Forelimb muscle (tissue), 1 donor: ENCODE measurements at places on chromosomes 6 and 20.
A peak's percentile ranks its signal among the peaks of the same experiment; 100 is the strongest.

GRCh38 chr20:51512645-51513044, 29.9 kb downstream of the NFATC2 start:
- DNase-seq = no peak

DNA sequence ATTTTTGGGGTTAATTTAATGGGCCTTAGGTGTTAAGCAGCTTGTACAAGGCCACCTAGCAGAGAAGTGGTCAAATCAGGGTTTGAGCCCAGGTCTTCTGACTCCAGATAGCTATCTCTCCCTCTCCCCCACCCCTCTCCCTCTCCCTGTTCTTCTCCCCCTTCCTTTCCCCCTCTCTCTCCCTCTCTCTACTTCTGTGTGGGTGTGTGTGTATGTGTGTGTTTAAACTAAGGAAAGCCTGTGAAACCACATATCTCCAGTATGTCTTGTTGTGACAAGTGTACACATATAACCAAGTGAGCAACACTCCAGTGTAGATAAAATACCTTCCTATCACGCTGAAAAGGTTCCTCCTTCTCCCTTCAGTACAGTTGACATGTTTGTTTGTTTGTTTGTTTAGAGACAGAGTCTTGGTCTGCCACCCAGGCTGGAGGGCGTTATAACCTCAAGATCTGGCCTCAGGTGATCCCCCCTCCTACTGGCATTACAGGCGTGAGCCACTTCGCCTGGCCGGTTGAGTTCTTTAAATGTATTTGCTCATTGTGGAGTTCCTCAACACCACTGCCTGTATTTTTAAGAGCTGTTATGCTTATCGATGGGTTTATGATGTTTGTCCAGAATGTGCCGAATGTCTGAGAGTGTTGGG, 140.4 kb downstream of the JARID2 start:
- DNase-seq = no peak

DNA sequence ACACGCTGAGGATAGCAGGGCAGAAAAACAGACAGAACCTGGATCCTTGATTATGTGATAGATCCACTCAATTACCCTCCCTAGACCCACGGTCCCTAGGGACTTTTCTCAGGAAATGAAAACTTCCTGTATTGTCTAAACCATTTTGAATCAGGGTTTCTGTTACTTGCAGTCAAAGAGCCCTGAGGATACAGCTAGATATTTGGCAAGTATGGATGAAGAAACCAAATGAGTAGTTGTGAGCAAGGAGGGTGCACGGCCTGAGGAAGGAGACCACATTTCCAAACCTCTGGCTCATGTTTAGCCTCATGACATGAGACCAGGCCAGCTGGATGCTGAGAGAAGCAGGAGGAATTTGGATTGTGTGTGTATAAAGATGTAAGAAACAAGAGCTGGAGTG, 91.6 kb downstream of the MRPL14 start:
- no peak for DNase-seq

GRCh38 chr6:3294396-3294795, 35.6 kb downstream of the PSMG4 start:
- DNase-seq = no peak

DNA sequence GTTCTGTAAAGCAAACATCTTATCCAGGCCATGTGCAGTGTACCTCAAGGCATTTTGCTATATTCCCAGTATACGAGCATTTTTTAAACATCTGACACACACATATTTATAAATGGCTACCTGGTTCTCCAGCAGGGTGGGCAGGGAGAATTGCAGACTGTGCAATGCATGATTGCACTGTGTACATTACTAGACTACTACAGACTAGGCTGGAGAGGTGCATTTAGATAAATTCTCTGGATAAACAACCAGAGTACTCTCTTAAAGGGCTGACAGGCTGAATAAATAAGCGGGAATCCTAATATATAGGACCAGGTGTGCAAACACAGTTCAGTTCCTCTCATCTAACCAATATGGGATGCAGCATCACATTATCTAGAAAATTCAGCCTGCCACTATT, 428.3 kb upstream of the ARID1B start:
- DNase-seq = no peak

GRCh38 chr20:53750827-53751619, 157.4 kb upstream of the ZNF217 start:
- DNase-seq = no peak

GRCh38 chr6:85464722-85465150, 14.9 kb downstream of the NT5E start:
- no peak for DNase-seq

DNA sequence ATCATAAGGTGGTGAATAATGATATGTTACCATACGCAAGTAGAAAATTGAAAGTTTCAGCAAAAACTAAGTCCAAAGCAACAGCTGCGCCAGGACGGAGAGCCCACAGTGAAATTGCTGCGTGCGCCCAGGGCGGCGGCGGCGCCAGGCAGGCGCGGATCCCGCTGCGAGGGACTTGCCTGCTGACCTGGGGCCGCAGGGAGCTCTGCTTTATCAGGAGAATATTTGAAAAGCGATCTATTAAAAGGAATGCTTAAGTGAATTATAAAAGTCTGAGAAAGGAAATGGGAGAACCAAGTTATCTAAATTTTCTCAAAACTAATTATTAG, 85.4 kb downstream of the THBS2 start:
- DNase-seq = no peak

GRCh38 chr6:34373511-34373910, 19.0 kb downstream of the NUDT3 start:
- DNase-seq = no peak

- DNase-seq = no peak
Observed at GRCh38 chr20:54168961-54169862, 4.6 kb downstream of the CYP24A1 start.

DNA sequence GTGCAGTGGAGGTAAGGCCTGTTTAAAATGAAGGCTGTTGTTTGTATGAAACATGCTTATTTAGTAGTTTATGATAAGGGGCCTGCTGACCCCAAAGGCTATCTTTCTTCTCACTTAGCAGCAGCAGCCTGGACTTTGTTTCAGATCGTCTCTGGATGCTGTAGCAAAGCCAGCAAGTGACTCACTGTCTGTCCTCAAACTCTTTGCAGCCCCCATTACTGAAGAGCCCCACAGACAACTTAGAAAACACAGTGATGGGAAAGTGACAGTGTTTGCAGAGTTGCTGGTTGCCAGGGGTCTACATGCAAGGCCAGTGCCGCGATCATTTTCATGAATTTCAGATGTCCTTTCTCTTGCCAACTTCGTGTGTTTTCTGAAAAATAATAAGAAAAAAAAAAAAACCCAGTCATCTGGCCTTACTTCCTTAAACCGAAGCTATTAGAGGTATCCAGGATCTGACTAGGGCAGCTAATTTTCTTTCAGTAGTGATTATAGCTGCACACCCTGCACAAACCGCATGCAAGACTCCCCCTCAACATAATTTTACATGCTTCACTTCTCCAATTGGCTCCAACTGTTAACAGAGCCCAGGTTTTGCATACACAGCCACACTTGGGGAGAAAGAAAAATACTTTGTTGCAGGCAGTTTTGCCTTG, 11.6 kb upstream of the F13A1 start:
- no peak for DNase-seq

DNA sequence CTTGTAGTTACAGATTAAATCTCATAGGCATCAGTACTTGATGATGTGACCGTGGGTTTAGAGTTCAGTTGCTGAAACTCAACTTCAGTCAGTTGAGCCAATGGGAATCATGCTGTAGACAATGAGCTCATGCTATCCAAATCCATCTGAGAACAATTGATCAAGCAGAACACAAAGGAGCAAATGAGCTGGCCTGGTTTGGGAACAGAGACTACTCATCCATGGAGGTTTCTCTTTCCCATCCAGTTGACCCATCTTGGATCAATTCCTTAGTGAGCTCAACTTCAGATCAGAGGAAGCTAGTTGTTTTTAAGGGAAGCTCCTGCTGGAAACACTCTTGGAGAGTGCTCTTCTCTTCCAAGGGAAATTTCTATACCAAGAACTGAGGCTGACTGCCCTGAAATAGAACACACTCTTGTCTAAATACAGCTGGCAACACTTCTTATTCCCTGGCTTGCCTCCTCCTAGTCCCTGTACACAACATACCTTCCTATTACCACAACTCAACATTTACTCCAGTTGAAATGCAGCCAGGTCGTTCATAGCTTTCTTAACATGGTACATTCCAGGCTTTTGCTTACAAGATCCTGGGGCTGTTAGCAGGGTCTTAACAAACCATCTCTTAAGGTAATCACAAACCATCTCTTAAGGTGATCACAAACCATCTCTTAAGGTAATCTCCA, 203.9 kb upstream of the PRDM1 start:
- DNase-seq = peak; percentile 39

DNA sequence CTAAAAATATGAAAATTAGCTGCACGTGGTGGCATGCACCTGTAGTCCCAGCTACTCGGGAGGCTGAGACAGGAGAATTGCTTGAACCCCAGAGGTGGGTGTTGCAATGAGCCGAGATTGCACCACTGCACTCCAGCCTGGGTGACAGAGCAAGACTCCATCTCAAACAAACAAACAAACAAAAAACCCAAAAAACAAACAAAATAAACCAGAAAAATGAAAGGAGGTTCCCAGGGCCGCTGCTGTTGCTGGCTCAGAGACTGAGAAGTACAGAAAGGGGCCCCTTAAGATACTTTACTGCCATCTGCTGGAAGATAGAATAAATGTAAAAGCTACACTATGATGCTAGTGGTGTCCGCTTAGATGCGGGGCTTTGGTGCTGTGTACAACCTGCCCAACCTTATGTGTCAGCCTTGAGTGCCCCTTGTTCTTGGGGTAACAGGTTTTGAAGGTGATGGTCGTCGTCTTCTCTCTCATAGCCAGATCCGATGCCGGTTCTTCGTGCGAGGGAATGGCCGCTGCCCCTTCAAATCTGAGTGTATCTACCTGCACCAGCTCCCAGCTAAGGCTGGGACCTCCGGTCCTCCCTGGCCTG, 2.8 kb upstream of the FANCE start:
- no peak for DNase-seq

DNA sequence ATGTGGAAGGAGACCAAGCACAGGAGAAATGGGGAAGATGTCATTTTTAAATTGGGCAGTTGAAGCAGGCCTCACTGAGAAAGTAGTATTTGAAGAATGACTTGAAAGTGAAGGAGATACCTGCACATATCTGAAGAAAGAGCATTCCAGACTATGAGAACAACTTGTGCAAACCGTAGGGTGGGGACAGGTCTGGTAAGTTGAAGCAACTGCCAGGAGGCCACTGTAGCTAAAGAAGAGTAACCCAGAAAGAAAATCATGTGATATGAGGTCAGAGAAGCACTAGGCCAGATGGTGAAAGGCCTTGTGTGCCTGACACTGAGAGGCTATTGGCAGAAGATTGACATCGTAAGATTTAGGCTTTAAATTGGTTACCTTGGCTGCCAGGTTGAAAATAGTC, 4.7 kb upstream of the SUPT3H start:
- DNase-seq = no peak

DNA sequence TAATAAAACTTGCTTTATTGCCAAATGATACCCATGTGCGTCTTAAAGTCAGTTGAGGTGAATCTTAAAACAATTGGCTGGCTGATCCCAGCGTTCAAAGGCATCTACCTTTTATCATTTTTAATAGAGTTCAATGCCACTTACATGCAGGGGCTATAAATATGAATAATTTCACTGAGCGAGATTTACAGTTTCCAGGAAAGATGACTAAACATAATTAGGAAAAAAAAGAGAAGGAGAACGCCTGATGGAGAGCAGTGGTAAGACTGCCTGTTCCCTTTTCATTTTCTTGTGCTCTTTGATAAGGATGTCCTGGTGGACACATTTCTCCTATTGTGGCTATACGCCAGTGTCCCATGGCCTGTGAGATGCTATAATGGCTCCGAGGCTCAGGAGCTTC, 139.9 kb upstream of the SLC22A23 start:
- DNase-seq = no peak

DNA sequence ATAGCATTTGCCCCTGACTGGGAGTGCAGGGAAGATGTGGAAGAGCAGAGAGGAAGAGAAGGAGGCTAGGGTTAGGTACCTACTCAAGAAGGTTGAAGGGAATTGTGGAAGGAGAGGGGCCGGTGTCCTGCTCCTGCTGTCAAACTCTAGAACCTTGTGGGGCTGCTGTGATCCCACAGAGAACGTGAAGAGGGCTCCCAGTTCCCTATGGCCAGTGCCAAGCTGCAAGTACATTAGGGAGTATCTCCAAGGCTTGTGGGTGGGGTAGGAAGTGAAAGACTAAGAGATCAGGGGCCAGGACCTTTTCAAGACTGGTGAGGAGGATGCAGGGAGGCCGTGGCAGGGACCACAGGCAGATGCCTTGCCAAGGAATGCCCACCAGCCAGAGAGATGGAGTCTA, 263.4 kb downstream of the CDH26 start:
- no peak for DNase-seq

GRCh38 chr20:64114356-64114971, 7.1 kb upstream of the NPBWR2 start:
- DNase-seq = no peak

DNA sequence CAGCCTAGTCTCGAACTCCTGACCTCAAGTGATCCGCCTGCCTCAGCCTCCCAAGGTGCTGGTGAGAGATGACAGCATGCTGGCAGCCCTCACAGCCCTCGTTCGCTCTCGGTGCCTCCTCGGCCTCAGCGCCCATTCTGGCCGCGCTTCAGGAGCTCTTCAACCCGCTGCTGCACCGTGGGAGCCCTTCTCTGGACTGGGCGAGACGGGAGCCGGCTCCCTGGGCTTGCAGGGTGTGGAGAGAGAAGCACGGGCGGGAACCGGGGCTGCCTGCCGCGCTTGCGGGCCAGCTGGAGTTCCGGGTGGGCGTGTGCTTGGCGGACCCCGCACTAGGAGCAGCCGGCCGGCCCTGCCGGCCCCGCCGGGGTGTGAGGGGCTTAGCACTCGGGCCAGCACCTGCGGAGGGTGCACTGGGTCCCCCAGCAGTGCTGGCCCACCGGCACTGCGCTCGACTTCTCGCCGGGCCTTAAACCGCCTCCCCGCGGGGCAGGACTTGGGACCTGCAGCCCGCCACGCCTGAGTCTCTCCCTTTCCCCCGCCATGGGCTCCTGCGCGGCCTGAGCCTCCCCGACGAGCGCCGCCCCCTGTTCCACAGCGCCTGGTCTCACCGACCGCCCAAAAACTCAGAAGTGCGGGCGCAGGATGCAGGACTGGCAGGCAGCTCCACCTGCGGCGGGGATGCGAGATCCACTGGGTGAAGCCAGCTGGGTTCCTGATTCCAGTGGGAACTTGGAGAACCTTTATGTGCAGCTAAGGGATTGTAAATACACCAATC, 31.5 kb upstream of the RANBP9 start:
- no peak for DNase-seq
